AG10803 (cell line): ENCODE measurements at places on chromosomes 1 and 21.
A peak's percentile ranks its signal among the peaks of the same experiment; 100 is the strongest.

GRCh38 chr1:42420911-42421585 is 34.8 kb downstream of the ZMYND12 start:
- peak; percentile 97 for DNase-seq

GRCh38 chr1:214708321-214708955 is 105.4 kb downstream of the CENPF start:
- DNase-seq: no peak

GRCh38 chr1:228039006-228039903 is 32.5 kb downstream of the WNT3A start:
- no peak for DNase-seq

GRCh38 chr1:233815865-233816264 is 88.6 kb upstream of the SLC35F3 start:
- no peak for DNase-seq

DNA sequence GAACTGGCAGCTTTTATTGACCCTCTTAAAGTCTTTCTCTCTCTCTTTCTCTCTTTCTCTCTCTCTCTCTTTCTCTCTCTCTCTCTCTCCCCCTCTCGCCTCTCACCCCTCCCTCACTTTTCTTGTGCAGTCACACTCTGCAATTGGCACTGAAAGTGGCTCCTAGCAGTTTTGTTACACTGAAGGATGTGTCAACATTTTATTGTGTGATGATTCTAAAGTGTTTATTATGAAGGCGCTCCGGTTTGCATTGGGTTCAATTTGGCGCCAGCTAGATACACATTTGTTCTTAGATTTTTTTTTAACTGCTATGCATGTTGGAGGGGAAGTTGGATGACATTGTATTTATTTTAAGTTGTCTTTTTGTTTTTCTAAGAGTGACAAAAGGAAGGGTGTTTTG is 64.0 kb upstream of the CHRM3 start:
- no peak for DNase-seq

DNA sequence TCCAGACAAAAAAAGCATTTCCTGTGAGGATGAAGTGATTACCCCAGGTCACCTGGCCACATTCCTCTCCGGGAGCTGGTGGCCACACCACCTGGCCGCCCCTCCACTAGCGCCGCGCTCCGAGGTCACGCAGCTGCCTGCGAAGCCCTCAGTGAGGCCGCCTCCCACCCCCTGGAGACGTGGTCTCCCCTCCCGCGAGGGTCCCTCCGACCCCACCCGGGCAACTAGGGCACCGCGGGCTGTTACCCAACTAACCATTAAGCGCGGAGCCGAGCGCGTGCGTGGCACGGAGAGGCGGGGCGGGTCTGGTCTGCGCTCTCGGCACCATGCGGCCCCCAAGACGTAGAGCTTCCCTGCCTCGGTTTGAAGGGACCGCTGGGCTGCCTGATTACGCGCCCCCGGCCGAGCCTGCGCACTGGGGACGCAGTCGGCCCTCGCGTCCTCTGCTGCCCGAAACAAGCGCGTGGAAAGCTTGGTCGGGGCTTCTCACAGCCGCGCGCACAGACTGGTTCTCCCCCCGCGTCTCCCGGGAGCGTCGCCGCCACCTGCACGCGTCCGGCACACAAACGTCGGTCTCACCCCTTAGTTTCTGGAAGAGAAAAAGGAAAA is 106.5 kb downstream of the SLC16A1 start:
- DNase-seq: peak; percentile 21

DNA sequence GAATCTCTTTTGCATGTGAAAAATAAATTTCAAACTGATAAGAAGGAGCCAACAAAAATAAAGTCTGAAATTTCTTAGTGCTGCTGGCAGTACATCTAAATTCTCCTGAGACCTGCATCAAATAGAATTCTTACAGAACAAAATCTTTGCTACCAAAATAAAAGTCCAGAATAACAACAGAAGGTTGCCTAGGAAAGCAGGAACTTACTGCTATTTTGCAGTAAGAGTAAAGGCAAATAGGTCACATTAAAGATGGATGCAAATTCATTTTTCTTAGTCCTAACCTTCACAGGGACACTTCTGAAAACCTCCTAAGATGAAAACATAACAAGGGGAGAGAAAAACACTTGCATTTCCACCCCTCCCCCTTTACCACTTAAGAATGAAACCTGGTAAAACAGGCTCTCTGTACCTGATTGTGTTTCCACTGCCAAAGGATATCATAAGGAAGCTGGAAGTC is 59.0 kb downstream of the RUSC1 start:
- peak; percentile 69 for DNase-seq

- no peak for DNase-seq
These were observed 642 bp upstream of the SLC16A1 start for GRCh38 chr1:112956544-112957132.

DNA sequence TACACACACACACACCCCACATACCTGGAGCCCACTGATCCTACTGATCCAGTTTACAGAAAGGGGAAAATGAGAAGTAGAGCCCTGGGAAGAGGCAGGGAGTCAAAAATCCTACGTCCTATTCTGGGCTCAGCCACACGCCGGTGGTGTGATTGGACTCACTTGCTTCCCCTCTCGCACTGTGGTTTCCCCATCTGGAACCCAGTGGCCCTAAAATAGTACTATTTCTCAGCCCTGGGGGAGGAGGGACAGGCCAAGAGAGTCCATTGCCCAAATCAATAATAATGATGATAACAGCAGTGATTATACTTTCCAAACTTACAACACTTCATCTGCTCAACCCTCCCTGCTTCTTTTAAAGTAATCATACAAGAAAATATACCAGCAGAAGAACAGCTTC is 2.9 kb upstream of the PIGR start:
- DNase-seq: no peak

DNA sequence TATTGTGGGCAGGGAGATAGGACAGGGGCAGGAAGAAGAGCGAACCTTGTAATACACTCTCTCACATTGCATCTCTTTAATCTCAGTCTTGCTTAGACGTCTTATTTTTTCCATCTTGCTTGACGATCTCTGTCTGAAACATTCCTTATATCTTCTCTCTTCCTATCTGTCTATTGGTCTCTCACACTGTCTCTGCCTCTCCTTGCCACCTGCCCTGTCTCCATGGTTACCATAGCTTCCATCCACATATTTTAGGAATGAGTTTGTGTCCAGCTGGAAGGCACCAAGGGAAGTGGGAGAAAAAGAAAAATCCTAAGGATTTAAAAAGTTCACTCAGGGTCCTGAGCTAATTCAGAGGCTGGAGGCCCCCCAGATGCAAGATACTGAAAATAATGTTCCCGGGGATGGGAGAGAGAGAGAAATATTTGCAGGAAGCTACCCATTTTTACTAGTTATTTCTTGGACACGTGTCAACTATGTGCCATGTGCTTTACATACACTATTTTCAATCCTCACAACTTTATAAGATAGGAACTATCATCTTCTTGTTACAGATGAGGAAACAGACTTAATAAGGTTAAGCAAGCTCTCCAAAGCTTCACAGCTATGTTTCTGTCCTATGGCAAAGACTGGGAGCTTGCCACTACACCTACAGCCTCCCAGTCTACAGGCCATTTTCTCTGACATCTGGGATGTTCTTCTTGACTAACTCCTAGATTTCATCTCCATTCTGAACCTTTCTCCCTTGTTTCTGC is 933 bp downstream of the ANKRD34A start:
- DNase-seq: peak; percentile 71

- no peak for DNase-seq
These were observed 15.0 kb downstream of the HLX start for GRCh38 chr1:220894025-220894923.

GRCh38 chr1:167270349-167271092 is 49.8 kb downstream of the POU2F1 start:
- no peak for DNase-seq

- no peak for DNase-seq
These were observed 120.3 kb downstream of the PPIAL4G start for GRCh38 chr1:148362626-148363438.

- DNase-seq: no peak
These were observed 129.8 kb upstream of the DAB1 start for GRCh38 chr1:57553666-57554065.

DNA sequence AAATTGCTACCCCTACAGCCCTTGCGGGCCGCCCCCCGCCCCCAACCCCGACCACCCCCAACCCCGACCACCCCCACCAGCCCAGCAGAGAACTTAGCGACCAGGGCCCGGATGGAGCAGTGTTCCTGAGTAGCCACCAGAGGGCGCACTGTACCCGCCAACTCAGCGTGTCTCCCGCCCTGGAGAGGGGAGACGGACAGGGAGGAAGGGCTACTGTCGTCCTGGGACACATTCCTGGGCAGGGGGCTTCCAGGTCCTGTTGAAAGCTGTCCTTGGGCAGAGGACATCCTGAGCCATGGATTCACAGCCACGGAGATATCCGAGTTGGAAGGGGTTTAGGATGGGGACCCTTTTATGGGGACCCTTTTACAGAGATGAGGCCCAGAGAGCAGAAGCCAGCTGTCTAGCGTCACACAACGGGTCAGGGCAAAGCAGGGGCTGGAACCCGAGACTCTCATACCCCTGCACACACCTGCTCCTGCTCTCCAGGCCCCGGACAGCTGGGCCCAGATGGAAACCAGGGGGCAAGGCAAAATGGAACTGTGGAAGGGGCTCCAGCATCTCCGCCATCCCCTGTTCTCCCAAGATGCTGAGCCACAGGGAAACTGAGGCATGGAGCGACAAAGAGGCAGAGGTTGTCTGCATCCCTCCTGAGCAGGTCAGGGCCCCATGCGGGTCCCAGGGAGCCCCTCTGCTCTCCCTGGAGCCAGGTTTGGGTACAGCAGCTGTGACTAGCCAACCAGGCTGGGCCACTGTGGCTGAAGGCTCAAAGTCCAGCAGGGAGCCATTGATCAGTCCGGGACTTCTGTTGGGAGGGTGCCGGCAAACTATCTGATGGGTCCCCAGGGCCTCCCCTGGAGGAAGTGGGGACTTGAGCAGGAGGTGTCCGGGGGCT is 25.0 kb upstream of the LAPTM5 start:
- peak; percentile 44 for DNase-seq

GRCh38 chr1:43274125-43274803 is 4.5 kb downstream of the TMEM125 start:
- peak; percentile 38 for DNase-seq

DNA sequence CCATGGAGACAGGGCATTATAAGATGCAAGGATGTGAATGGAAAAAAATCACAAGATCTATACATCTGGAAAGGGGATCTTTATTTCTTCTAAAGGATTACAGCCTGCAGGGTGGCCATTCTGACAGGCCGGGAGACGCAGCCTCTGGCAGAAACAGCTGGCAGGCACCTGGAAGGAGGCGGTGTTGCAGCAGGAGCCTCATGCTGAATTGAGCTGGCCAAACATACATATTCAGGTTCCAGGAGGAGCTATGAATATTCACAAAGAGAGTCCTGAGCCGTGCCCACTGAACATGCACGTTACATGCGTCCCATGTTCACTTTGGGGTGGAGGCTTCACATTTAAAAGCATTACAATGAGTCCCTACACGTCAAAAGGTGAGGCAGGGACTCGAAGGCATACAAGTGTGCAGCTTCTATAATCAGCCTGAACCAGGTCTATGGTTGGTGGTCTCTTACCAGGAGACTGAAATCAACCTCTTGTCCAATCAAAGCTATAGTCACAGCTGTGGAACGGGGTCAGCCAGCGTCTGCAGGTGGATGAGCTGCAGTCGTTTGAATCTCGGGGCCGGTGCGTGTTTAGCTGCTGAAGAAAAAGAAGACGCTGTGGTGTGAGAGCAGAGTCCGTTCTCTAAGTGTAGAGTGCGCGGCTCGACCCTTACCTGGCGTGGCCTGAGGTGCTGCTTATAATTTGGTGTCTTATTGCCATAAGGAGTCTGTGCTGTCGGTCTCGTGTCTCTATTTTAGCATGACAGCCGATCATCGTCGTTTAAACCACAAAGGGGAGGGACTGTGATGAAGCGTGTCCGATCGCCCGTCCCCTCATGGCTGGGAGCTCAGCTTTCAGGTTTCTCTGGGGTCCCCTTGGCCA is 183.0 kb downstream of the ETS2 start:
- DNase-seq: no peak

GRCh38 chr1:98559291-98559690 is 102.2 kb upstream of the SNX7 start:
- no peak for DNase-seq

DNA sequence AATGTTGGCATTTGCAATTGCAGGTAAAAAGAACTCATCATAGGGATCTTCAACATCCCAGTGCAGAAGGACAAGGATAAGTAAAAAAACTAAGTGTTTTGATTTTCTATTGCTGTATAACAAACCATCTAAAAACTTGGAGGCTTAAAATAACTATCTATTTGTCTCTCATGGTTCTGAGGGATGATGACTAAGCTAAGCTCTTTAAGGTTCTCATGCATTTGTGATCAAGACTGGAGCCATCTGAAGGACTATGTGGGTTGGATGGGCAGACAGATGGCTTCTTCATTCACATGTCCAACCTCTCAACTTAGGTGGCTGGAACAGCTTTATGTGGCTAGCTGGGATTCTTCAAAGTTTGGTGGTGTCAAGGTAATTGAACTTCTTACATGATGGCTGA is 51.5 kb downstream of the RPL5 start:
- no peak for DNase-seq

GRCh38 chr1:247056071-247056470 is 22.5 kb downstream of the ZNF670 start:
- DNase-seq: no peak

GRCh38 chr1:150365941-150366340 is 2.0 kb downstream of the RPRD2 start:
- DNase-seq: no peak

DNA sequence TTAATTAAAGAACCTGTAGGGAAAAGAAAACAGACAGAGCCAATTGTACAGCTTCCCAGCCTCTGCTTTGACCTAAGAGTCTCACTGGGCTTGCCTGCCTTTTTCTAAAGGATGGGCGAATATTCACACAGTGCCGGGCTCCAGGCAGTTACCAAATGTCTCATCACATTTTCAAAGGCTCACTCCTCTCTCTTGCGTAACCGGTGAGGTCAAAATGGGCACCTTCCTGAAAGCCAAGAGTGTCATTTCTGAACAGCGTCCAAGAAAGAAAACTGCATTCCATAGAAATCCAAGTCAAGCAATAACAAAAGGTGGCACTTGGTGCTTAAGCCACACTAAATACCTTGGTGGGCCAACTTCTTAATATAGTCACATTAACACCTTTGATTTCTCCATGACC is 710 bp upstream of the PALMD start:
- DNase-seq: peak; percentile 80
